ENCODE measurements at places on chromosomes 1 and 21.

GRCh38 chr1:180530501-180530900 lies 28.1 kb upstream of the ACBD6 start:
- peak; percentile 14 for DNase-seq

GRCh38 chr1:233375653-233376052 lies 48.1 kb downstream of the MAP3K21 start:
- DNase-seq: no peak

DNA sequence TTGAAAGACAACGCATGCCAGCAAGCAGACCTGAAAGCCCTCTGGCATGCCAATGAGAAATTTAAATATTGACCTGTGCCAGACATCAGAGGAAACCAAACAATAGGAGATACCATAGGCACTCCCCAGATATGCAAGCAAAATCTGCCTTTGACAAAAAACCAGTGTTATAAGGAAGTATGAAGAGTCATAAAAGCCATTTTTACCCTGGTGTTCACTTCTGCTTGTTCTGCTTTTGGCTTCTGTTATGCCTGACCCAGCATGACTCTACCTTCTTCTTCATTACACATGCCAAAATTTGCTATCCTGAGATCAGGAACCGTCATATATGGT lies 26.4 kb downstream of the NPHS2 start:
- no peak for DNase-seq

DNA sequence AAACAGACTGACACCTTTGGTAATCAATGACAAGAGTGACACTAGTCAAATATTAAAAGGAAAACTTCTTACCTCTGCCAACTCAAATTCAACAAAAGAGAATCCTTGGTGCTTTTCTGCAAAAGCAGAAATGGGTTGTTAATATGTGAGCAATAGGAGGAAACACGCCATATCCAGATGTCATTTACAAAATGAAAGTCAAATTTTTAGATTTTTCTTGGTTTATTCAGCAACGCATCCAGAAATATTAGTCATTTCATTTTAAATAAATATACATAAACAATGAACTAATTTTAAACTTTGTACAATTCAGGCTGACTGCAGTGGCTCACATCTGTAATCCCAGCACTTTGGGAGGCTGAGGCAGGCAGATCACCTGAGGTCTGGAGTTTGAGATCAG lies 22.3 kb downstream of the PABPC4 start:
- DNase-seq: no peak

DNA sequence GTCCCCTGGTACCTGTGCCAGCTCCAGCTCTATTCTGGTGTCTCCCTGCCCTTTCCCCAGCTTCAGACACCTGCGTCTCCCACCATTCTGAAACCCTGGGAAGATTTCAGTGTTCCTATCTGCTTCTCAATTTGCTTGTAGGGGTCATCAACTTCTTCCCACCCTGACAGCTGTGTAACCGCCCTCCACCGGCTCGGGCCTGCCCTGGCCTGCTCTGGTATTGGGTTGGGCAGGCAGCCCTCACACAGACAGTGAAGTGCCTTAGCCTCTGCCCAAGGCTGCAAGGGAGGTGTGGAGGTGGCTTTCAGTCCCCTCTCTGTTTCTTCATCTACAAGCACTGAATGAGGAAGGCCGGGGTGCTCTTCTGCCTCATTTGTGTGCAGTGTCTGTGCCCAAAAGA lies 97.2 kb downstream of the LAMC2 start:
- no peak for DNase-seq

GRCh38 chr21:44518686-44519085 lies 21.3 kb downstream of the KRTAP10-1 start:
- DNase-seq: no peak

DNA sequence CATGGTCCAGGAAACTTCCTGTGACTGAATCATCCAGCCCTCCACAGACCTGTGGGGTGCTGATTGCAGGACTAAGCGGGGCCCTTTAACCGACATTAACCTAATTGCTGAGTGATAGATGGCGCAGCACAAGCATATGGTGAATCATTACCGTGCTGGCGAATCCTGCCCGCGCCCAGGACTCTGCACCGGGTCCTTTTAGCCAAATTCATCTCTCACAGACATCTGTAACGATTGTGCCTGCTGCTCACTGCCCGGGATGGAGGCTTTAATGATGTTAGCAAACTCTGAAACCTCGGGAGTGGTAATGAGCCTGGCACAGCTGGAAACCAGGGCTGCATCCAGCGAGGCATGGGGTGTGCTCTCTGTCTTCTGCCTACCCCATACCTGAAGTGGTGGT lies 147.3 kb upstream of the CD34 start:
- DNase-seq: no peak

DNA sequence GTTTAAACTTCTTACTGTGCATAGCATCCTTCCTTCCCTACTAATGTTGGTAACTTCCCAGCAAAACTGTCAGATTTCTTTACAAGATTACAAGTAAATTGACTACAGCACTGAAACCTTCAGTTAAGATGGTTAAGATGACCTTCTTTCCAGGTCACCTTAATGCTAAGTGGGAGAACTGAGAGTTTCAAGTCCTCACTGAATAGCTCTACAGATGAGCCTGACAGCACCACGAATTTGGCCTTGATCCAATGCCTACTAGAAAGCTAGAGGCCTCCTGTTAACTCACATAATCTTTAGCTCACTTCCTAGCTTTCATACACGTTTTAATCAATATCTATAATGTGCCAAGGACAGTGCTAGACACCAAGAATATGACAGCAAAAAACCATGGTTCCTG lies 276.0 kb upstream of the PLD5 start:
- no peak for DNase-seq

DNA sequence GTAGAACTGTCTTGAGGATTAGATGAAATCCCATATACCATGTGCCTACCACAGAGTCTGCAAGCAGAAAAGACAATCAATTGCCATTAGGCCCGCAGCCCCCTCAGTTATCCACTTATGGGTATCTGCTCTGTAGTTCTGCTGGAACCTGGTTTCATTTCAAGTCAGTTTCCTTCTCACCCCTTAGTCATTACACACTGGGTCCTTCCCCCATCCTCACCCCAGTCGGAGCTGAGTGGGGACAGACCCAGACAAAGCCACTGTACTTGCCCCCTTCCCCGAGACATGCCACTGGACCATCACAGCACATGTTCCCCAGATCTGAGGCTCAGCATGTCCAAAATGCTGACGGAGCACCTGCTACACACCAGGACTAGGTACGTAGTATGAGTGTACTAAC lies 21.2 kb downstream of the PGLYRP3 start:
- no peak for DNase-seq

DNA sequence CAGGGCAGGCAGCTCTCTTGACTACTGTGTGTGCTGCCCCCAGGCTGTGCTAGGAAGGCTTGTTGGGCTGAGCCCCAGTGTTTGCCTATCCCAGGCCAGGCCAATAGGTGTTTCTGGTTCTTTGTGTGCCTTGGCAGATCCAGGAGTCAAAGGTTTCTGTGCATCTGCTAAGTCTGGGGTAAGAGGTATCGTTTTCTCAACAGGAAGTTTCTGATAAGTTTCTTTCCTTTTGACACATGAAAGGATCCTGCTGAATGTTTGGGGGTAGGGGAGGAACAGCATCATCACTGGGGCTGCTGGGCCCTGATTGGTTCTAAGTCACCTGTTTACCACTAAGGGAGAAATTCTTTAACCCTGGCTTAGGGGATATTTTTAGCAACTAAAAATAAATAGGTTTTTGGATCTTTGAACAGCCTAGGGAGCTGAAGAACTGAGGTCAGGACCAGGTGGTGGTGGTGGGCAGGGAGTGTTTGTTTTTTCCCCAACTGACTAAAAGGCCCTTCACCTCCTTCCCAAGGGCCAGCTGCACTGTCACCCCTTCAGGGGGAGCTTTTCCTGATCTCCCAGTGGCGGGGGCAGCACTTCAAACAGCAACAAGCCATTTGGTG lies 85.1 kb downstream of the KCNN3 start:
- DNase-seq: no peak
